Activated T-cell treated with anti-CD3 and anti-CD28 coated beads, Interleukin-2, amount 50 U/mL, for 48 hours (primary cell): ENCODE measurements at places on chromosomes 16 and 17.

- DNase-seq = no peak
Observed at GRCh38 chr16:87133966-87134627, 183.1 kb downstream of the C16orf95 start.

- DNase-seq = no peak
Observed at GRCh38 chr16:28616636-28617035, 6.8 kb upstream of the SULT1A1 start.

DNA sequence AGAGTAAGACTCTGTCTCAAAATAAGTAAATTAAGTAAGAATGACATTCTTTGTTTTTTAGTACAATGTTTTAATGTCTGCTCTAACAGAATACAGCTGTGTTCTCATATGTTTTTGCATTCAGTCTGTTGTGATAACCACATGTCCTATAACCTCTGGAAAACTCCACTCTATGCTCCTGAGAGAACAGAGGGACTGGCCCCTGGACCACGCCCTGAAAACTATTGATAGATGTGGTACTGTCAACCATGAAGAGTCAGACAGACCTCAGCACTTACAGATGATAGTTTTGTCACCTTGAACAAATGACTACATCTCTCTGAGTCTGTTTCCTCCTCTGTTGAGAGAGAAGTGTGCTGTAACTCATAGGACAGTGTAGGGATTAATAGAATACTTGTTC is 7.9 kb downstream of the SUPT6H start:
- no peak for DNase-seq

- no peak for DNase-seq
Observed at GRCh38 chr17:29162082-29162908, 17.9 kb downstream of the MYO18A start.

DNA sequence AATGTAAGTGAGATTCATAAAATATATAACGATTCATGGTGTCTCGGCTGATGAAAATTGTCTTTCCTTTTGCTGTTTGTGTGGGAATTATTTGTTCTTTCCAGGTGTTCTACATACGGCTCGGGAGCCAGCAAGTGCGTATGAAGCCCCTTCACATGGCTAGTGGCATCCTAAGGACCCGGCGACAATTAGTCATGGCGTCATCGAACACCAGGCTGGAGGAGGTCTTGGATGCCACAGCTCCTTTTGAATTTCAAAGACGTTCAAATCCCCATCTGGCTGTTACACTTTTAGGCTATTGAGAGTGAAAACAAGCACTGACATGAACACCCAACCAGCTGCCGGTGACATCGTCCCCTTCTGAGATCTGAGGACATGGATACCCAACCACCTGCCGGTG is 397.7 kb upstream of the TNRC6C start:
- no peak for DNase-seq

- no peak for DNase-seq
Observed at GRCh38 chr16:62029947-62030346, 6.3 kb downstream of the CDH8 start.

GRCh38 chr17:68302066-68302564 is 10.8 kb downstream of the ARSG start:
- DNase-seq = no peak

GRCh38 chr16:15770512-15770911 is 86.3 kb downstream of the MYH11 start:
- no peak for DNase-seq

- no peak for DNase-seq
Observed at GRCh38 chr16:9850817-9851216, 331.4 kb downstream of the GRIN2A start.

DNA sequence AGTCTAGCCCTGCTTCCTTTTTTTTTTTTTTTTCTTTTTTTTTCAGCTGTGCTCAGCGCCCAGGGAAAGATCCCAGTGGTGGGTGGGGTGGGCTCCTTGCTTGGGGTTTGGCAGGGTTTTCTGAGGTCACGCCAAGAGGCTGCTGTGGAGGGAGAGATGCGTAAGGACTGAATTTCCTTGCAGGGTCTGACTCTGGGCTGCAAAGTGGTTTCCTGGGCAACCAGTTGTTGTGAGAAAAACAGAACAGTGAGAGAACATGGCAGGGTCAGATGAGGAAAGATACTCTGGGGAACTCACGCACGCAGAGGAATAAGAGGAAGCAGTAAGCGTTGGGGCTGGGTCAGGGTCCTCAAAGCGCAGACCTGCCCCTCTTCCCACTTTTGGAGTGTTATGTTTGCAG is 119.5 kb downstream of the IRF8 start:
- no peak for DNase-seq

DNA sequence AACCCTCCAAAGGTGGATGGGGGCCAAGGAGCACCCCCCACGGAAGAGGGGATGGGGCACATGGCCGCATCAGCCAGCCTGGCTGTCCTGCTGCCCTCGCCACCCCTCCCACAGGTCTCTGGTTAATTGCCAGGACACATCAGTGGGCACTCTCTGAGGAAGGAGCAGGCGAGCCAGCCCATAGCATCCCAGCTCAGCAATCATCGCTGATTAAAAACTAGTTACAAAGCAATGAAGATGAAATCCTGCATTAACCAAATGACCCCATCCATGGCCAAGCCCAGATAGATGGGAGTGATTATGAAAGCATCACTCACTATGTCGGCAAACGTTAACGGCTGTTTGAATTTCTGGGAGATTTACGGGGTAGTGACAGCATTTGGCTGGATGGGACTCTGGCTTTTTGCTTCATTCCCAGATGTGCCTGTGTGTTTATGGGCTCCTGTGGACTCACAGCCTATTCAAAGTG is 45.3 kb downstream of the CCDC182 start:
- DNase-seq = no peak

- no peak for DNase-seq
Observed at GRCh38 chr16:4696905-4697847, 3.8 kb downstream of the NUDT16L1 start.

DNA sequence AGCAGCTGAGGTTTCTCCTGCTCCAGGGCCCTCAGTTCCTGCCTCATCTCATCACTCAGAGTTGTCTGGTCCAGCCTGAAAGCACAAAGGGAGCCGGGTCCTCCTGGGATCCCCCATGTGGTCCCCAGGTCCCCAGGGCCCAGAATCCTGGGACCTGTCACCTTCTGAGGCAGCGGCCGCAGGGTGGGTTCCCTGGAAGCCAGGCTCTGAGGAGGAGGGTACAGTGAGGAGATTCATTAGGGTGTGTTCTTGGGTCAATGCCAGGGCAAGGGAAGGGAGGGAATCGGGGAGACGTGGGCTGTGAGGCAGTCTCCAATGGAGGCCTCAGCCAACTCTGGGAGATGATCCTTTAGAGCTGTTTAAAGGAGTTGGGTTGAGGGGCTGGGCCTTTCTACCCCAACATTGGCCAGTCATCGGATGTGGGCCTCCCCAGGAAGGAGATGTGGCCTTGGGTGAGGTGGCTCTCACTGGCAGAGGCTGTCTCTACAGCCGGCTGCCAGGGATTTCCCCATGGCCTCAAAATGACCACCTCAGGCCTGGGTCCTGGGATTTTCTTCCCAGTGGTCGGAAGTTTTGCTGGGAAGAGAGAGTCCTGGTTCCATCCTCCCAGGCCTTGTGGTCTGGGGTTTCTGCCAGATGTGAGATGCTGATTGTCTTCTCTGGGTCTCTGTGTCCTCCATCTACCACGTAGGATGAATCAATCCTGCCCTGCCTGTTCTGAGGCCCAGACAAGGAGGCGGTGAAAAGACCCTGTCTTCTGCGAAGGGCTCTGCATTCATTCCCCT is 47.3 kb downstream of the NLRP1 start:
- no peak for DNase-seq

DNA sequence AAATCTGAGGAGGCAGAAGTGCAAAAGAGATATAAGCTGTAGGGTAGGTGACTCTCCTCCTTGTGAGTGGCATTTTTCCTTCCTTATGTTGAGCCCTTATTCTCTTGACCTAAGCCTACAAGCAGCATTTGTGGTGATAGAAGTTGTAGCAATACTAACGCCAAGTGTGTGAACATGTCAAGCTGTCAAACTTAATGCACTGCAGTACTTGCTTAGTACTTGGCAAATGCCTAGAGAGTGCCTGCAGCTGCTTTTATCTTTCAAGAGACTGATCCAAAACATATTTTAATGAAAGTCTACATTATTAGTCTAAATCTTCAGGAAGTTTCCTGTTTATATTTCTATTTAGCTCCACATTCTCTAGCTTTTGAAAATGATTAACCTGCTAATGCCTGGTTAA is 83.2 kb downstream of the CNTNAP4 start:
- no peak for DNase-seq

DNA sequence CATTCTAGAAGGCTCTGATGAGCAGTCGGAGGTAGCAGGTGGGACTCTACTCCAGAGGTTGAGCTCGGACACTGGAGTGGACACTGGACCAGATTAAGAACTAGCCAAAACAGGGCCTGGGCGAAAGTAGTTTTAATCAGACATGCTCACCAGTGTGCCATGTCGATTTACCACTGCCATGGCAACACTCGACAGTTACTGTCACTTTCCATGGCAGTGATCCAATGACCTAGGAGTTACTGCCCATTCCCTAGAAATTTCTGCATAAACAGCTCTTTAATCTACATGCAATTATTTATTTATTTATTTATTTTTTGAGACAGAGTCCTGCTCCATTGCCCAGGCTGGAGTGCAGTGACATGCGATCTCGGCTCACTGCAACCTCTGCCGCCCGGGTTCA is 7.2 kb upstream of the METTL9 start:
- no peak for DNase-seq
